ENCODE measurements at places on chromosomes 3 and 15. TPM values are rescaled to one million over a fixed set of nuclear protein-coding genes. Genes with fewer than 3 reads are reported as not detected.

Gene TIMP4
- total RNA-seq = 27.4 TPM

DNA sequence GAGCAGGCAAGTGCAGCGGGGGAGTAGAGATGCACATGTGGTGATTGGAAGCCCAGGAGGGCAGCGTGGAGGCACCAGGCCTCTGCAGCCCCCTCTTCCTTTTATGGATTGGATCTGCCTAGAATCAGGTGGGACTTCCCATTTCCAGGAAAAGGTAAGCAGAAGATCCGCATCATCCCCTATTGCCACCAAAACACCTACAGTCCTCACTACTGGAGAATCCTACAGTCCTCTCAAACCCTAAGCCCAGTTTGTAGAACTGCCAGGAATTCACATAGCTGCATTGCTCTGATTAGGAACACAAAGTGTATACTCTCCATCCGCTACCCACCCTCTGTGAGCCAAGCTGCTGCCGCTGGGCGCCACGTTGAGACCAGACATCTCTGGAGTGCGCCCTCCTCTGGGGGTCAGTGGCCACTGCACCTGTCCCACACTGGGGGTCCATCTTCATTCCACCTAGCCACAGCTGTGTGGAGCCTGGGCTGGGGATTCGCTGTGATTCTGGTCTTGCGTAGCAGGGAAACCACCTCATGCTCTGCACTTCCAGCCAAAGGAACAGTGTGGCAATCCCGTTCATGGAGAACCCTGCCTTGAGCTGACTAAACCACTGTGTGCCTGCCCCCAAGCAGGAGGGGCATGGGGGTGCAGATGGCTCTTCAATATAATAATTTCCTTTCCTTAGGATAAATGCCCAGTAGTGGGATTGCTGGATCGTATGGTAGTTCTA, 88.9 kb upstream of the PTX3 start:
- DNase-seq = no peak
- H3K27me3 ChIP-seq = no peaks in the 10 kb centered on the region
- no peaks in the 10 kb centered on the region for H3K36me3 ChIP-seq
- H3K27ac ChIP-seq = no peak overlapping the region

DNA sequence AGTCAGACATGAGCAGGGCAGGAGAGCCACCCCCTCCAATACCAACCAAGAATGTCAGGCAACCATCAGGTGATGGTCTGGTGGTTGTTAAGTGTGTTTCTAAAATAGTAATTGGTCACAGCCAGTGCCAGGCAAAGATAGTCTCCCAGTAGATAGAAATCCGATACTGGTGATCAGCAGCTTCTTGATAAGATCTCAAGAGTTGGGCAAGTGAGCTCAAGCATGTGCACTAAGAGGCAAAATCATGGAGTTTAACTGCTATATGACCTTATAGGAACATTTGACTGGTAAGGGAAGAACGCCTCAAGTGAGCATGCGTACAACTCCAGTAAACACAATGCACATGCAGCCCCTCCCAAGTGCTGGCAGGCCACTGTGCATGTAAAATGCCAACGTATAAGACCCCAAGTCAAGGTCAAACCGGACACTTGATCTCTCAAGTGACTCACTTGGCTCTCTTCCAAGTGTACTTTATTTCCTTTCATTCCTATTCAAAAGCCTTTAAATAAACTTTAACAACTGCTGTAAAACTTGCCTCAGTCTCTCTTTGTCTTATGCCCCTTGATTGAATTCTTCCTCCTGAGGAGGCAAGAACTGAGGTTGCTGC, 36.0 kb upstream of the CBLB start:
- H3K4me3 ChIP-seq = no peak overlapping the region
- H3K27me3 ChIP-seq = no peaks in the 10 kb centered on the region
- H3K36me3 ChIP-seq = no peaks in the 10 kb centered on the region
- DNase-seq = no peak
- no peak overlapping the region for H3K27ac ChIP-seq
- H3K4me1 ChIP-seq = no peaks in the 10 kb centered on the region

Gene BFSP2
- not detected for total RNA-seq

Gene RPL35A
- 650 TPM for total RNA-seq

- H3K27me3 ChIP-seq = peaks cover 3% of the 10 kb centered on the region
- DNase-seq = no peak
- H3K27ac ChIP-seq = peak overlapping the region; percentile 91
- no peaks in the 10 kb centered on the region for H3K4me1 ChIP-seq
- H3K4me3 ChIP-seq = peak overlapping the region; percentile 74
- no peaks in the 10 kb centered on the region for H3K36me3 ChIP-seq
Observed at GRCh38 chr3:158105710-158106253, 438 bp downstream of the SHOX2 start.

Gene AGTR1
- 17.3 TPM for total RNA-seq

- no peak overlapping the region for H3K4me3 ChIP-seq
- H3K4me1 ChIP-seq = no peaks in the 10 kb centered on the region
- no peak for DNase-seq
- no peaks in the 10 kb centered on the region for H3K27me3 ChIP-seq
Observed at GRCh38 chr3:108608750-108609149, 19.2 kb downstream of the DZIP3 start.

- H3K4me3 ChIP-seq = no peak overlapping the region
- DNase-seq = peak; percentile 16
- H3K36me3 ChIP-seq = no peaks in the 10 kb centered on the region
- no peaks in the 10 kb centered on the region for H3K27me3 ChIP-seq
- H3K27ac ChIP-seq = no peak overlapping the region
Observed at GRCh38 chr15:68304589-68305337, 27.2 kb downstream of the FEM1B start.

Gene C2CD4B
- 2.5 TPM for total RNA-seq

GRCh38 chr3:190083635-190084034, 37.1 kb downstream of the P3H2 start:
- no peaks in the 10 kb centered on the region for H3K36me3 ChIP-seq
- H3K4me1 ChIP-seq = no peaks in the 10 kb centered on the region

GRCh38 chr3:152357587-152357986, 88.9 kb downstream of the MBNL1 start:
- no peaks in the 10 kb centered on the region for H3K27me3 ChIP-seq
- H3K4me3 ChIP-seq = no peak overlapping the region
- DNase-seq = no peak
- no peaks in the 10 kb centered on the region for H3K36me3 ChIP-seq

GRCh38 chr3:39156421-39156820, 3.0 kb upstream of the CSRNP1 start:
- H3K4me1 ChIP-seq = no peaks in the 10 kb centered on the region
- H3K36me3 ChIP-seq = no peaks in the 10 kb centered on the region
- DNase-seq = no peak
- H3K27ac ChIP-seq = no peak overlapping the region
- no peaks in the 10 kb centered on the region for H3K27me3 ChIP-seq

Gene SERPINI1
- 4.3 TPM for total RNA-seq

Gene SLC12A8
- 9.8 TPM for total RNA-seq

- no peaks in the 10 kb centered on the region for H3K36me3 ChIP-seq
- DNase-seq = no peak
- H3K27me3 ChIP-seq = no peaks in the 10 kb centered on the region
Observed at GRCh38 chr3:99482191-99482590, 156.2 kb upstream of the COL8A1 start.

Gene ZDHHC19
- not detected for total RNA-seq

Gene GCSAM
- total RNA-seq = 0.66 TPM

DNA sequence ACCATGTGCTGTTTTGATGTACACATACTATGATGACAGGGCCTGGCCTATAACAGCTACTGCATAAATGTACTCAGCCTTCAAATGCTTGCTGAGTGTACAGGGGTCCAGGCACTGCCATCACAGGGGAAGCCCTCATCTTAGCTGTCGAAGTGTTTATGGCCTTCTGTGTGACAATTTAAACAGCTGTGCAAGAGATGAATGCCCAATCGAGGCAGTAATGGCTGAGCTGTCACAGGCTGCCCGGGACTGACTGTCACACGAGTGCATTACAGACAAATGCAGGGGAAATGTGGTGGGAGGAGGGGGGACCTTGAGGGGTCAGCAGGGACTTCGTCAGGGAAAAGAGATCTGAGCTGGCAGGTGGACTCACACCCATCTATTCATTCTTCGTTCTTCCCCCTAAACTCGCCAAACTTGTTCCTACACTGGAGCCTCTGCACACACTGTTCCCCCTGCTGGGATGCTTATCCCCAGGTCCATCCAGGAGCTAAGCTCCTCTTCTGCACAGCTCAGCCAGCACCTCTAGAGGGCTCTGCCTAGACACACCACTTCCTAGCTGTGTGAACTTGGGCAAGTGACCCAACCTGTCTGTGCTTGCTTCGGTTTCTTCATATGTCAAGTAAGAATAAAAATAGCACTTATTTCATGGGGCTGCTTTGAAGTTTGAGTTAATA, 156.2 kb upstream of the IQSEC1 start:
- no peaks in the 10 kb centered on the region for H3K36me3 ChIP-seq
- no peak for DNase-seq
- no peaks in the 10 kb centered on the region for H3K27me3 ChIP-seq
- H3K4me3 ChIP-seq = no peak overlapping the region
- no peak overlapping the region for H3K27ac ChIP-seq

GRCh38 chr15:100958326-100959065, 39.3 kb downstream of the LRRK1 start:
- DNase-seq = no peak
- peak overlapping the region; percentile 2 for H3K27ac ChIP-seq
- H3K4me1 ChIP-seq = no peaks in the 10 kb centered on the region
- H3K4me3 ChIP-seq = no peak overlapping the region
- H3K36me3 ChIP-seq = no peaks in the 10 kb centered on the region

- H3K27me3 ChIP-seq = peaks cover 36% of the 10 kb centered on the region
- peak overlapping the region; percentile 51 for H3K4me3 ChIP-seq
- no peak overlapping the region for H3K27ac ChIP-seq
- no peaks in the 10 kb centered on the region for H3K36me3 ChIP-seq
- H3K4me1 ChIP-seq = no peaks in the 10 kb centered on the region
Observed at GRCh38 chr3:168250415-168250861, 154.7 kb upstream of the GOLIM4 start.

GRCh38 chr3:42732829-42733459, 30.3 kb upstream of the HHATL start:
- peak overlapping the region; percentile 66 for H3K27ac ChIP-seq
- H3K4me1 ChIP-seq = no peaks in the 10 kb centered on the region
- DNase-seq = peak; percentile 2
- no peak overlapping the region for H3K4me3 ChIP-seq

DNA sequence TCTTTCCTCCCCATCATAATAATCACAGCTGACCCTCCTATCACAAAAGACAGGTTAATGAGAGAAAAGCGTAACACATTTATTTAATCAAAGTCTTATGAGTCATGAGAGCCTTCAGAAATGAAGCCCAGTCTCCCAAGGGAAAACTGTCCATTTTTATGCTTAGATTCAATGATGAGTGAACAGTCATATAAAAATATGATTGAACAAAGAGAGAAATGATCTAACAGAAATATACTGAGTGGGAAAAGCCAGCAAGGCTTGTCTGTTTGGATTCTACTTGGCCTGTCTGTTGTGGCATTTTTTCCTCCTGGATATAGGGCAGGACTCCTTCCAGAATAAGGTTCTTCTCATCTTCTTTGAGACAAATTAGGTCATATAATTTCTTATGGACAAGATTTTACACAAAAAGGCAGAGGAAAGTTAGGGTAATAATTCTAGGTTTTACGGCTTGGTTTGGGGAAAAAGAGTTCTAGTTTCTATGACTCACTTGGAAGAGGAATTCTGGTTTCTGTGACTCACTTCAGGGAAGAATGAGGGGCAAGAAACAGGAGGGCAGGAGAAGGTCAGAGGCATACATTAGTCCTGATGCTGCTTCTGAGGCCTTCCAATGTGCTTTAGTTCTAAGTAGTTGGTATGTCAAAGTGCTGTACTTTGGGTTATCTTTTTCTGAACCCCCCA, 534.2 kb downstream of the ZIC1 start:
- no peak overlapping the region for H3K4me3 ChIP-seq
- no peaks in the 10 kb centered on the region for H3K36me3 ChIP-seq
- no peak overlapping the region for H3K27ac ChIP-seq
- no peak for DNase-seq

Gene TLR9
- 0.29 TPM for total RNA-seq

Data from breast epithelium (tissue), 4 donors.